ENCODE measurements at places on chromosomes 13 and 19.

- no peak for DNase-seq
Measured at GRCh38 chr13:32447894-32448623, 20.1 kb upstream of the N4BP2L1 start.

DNA sequence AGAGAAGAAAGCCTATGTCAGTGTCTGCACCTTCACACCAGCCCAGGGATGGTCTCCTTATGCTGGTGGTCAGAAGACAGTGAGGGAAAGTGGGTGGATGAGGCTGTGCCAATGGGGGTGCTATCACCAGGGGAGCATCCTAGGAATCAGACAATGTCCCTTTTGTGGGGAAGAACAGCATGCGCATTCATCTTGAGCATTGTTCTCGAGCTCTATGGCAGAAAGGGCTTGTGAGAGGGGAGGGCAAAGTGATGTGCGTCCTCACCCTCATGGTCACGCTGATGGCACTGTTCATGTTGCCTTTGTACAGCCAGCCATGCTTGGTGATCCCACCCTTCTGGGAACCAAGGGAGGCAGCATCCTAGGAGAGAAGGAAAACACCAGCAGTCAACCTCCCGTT lies 56.1 kb downstream of the DOCK9 start:
- DNase-seq, result no peak

- DNase-seq, result no peak
Measured at GRCh38 chr13:75685239-75685697, 49.1 kb downstream of the LMO7 start.

DNA sequence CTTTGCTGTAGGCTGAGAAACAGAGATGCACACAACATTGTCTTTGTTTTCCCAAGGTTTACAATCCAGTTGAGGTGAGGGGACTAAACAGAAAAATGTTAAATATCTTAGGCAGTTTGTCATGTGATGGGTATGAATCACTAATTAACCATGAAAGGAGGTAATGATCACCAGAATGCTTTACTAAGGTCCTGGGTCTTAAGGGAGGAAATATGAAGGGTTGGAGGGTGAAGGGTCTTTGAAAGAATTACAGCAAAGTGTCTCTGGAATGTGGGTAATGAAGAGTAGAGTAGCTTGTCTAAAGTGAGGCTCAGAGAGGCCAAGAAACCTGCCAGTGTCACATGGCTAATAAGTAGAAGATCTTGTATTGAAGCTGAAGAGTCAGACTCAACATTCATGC lies 19.0 kb downstream of the BIVM start:
- no peak for DNase-seq

DNA sequence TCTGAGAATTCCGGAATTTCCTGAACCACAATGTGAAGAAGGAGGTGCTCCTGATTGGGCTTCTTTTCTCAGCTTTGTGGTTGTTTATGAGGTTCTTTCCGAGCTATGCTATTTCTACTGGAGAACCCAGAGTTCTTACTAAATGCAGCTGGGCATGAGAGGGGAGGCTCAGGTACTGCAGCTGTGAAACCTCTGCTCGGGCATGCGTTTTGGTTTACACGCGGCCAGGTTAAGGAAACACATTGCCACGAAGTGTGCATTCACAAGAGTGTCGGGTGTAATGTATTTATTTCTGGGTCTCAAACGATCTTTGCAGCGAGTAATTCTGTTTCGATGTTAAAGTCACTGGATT lies 661 bp upstream of the MIR17HG start:
- DNase-seq, result peak; percentile 12

GRCh38 chr13:61466280-61466679 lies 50.6 kb upstream of the PCDH20 start:
- no peak for DNase-seq

DNA sequence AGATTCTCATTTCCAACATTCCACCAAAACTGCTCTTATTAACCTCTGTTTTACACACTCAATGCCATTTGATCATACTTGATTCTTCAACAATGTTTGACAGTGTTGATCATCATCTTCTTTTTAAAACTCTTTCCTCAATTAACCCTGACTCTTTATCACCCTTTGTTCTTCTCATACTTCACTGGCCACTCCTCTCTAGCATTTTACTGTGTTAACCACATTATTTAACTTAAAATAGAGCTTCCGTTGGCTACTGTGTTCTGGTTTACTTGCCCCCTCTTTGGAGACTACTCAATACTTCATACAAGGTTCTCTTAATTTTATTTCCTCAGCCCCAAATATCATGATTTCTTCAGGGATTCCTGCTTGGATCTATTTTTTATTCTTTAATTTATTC lies 121.1 kb upstream of the SPRY2 start:
- DNase-seq, result no peak

DNA sequence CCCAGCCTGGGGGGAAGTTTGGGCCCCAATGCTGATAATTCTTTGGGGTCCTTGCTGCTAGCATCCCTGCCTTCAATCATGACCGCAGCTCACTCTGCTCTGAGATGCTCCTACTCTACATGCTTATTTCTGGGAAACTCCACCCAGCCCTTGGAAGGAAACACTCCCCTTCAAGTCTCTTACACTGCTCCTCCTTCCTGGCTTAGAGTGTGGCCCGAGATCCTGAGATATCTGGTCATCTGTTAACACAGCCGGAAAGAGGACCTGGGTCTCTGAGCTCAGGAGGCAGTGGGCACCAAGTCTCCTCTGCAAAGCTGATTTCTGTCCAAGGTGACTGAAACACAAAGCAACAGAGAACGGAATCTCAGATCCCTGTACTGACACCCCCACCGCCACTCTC lies 33.0 kb downstream of the CYP4F2 start:
- DNase-seq, result no peak

GRCh38 chr19:48644839-48645619 lies 958 bp downstream of the CA11 start:
- peak; percentile 72 for DNase-seq

GRCh38 chr13:76289558-76289957 lies 596.6 kb downstream of the KCTD12 start:
- no peak for DNase-seq

GRCh38 chr13:63910511-63910910 lies 2494.9 kb upstream of the PCDH20 start:
- no peak for DNase-seq

GRCh38 chr13:110210604-110210985 lies 96.4 kb downstream of the COL4A1 start:
- no peak for DNase-seq

DNA sequence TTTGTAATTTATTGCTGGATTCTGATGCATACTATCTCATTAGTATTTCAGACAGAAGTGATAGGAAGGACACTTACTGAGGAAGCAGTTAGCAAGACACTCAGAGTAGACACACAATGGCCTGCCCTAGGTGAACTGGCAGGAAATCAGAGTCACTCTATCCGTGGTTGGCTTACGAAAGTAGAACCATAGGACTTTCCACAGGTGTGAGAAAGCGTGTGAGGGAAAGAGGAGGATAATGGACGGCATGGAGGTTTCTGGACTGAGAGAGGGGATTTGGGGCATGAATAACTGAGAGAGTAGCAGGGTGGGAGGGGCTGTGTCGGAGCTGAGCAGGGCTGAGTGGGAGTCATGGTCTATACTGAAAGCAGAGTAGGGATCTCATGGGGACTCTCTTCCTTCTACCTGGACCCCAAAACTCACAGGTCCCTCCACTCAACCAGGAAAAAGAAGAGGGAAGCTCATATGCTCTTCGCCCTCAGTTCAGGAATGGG lies 18.7 kb upstream of the EID2 start:
- DNase-seq, result no peak

All from naive thymus-derived CD8-positive, alpha-beta T cell (primary cell).